Stimulated activated CD8-positive, alpha-beta memory T cell treated with anti-CD3 and anti-CD28 coated beads, Interleukin-15, amount 100 ng/mL, for 24 hours (primary cell): ENCODE measurements at places on chromosomes 2 and 18.

- DNase-seq = no peak
Measured at GRCh38 chr2:122063716-122064115, 308.3 kb downstream of the TSN start.

DNA sequence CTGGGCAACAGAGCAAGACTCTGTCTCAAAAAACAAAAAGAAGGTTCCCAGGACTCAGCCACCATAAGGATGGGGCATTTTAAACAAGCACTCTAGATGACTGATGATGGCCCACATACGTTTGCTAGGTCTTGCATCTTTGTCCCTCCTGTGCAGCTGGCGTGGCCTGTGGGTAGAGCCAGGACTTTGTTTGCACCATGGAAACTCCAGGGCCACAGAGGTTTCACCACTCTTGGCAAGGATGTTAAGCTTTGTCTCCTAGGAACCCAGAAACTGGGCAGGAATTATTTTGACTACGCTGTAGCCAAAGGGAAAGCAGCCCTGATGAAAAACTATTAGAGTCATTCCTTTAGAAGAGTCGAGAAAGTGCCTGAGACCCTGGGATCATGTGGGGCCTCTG is 75.3 kb upstream of the STPG4 start:
- no peak for DNase-seq

GRCh38 chr2:160418853-160419252 is 74.8 kb downstream of the RBMS1 start:
- DNase-seq = no peak

- no peak for DNase-seq
Measured at GRCh38 chr2:41922177-41922576, 125.6 kb upstream of the PKDCC start.

- DNase-seq = no peak
Measured at GRCh38 chr2:143764261-143764660, 635.0 kb downstream of the ARHGAP15 start.

DNA sequence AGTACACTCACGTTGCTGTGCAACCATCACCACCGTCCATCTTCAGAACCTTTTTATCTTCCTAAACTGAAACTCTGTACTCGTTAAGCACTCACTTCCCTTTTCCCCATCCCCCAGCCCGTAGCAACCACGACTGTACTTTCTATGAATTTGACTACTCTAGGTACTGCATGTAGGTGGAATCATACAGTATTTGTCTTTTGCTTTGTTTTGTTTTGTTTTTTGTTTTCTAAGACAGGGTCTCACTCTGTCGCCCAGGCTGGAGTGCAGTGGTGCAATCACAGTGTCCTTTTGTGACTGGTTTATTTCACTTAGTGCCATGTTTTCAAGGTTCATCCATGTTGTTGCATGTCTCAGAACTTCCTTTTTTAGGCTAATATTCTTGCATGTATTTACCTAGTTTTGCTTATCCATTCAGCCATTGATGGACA is 7.0 kb upstream of the TYMS start:
- DNase-seq = no peak
